ENCODE measurements at places on chromosomes 12 and 14.

GRCh38 chr14:34479694-34480093 lies 17.7 kb upstream of the SPTSSA start:
- H3K27ac ChIP-seq: no peak overlapping the region
- H3K4me3 ChIP-seq: no peak overlapping the region
- no peak for DNase-seq
- no peaks in the 10 kb centered on the region for H3K36me3 ChIP-seq
- no peaks in the 10 kb centered on the region for H3K4me1 ChIP-seq

DNA sequence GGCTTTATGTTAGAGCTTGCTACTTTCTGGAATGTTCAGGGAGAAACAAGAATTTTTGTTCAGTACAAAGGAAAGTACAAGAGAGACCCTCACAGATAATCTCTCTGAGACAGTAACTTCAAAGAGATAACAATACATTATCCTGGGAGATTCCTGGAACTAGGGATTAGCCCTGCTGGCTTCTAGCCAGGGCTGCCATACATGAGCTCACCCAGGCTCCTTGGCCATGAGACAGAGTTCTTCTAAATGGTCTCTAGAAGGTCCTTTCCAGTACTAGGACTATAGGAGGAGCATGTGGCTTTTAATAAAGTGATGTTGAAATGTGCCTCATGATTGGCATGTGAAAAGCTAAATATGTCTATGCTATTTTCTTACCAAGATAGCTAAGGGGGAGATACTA lies 342.5 kb downstream of the EMP1 start:
- no peak overlapping the region for H3K27ac ChIP-seq
- DNase-seq: no peak
- H3K27me3 ChIP-seq: no peaks in the 10 kb centered on the region
- no peaks in the 10 kb centered on the region for H3K36me3 ChIP-seq

DNA sequence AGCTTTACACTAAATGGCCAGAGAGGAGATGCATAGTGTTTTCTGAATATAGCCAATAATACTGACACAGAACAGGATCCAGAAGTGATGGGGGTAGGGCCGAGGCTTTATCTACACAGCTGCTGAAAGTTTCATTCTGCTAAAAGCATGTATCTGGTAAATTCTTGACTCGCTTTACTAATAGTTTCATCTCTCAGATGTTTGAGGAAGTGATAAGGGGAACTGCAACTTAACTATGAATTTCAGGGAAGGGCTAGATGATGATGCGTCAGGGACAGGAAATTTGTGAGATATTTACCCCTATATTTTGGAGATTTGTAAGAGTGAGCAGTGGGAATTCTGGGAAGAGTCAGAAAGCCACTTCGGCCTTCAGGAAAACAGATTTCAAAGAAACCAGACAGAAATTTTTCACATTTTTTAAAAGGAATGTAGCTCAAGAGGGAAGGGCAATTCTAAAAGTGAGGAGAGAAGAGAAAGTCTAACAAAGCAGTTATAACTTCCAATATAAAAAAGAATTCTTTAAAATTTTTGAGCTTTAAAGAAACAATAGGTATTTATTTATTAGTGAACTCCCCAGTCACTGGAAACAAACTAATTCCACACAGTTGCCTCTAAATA lies 243.1 kb downstream of the BCAT1 start:
- no peaks in the 10 kb centered on the region for H3K27me3 ChIP-seq
- no peak overlapping the region for H3K4me3 ChIP-seq
- no peak overlapping the region for H3K27ac ChIP-seq
- no peaks in the 10 kb centered on the region for H3K36me3 ChIP-seq
- no peaks in the 10 kb centered on the region for H3K4me1 ChIP-seq
- DNase-seq: no peak

- H3K4me1 ChIP-seq: no peaks in the 10 kb centered on the region
- no peaks in the 10 kb centered on the region for H3K36me3 ChIP-seq
- no peak overlapping the region for H3K4me3 ChIP-seq
- no peak overlapping the region for H3K27ac ChIP-seq
- no peak for DNase-seq
Observed at GRCh38 chr12:93763746-93764147, 86.6 kb downstream of the CRADD start.

GRCh38 chr12:31499567-31499966 lies 91.4 kb downstream of the DENND5B start:
- no peak for DNase-seq
- H3K4me3 ChIP-seq: no peak overlapping the region
- H3K27ac ChIP-seq: no peak overlapping the region
- H3K36me3 ChIP-seq: no peaks in the 10 kb centered on the region
- H3K4me1 ChIP-seq: no peaks in the 10 kb centered on the region
- H3K27me3 ChIP-seq: no peaks in the 10 kb centered on the region

GRCh38 chr12:262817-263216 lies at the start of gene SLC6A13:
TSS of gene SLC6A13 (minus strand) at chr12:262836. CDS start at chr12:260052, 2,784 bp downstream.
- peaks cover 2% of the 10 kb centered on the region for H3K27me3 ChIP-seq
- H3K4me1 ChIP-seq: peaks cover 9% of the 10 kb centered on the region
- H3K36me3 ChIP-seq: no peaks in the 10 kb centered on the region
- H3K4me3 ChIP-seq: no peak within 1 kb of the TSS
- no peak for DNase-seq

- no peak overlapping the region for H3K27ac ChIP-seq
- H3K36me3 ChIP-seq: no peaks in the 10 kb centered on the region
- DNase-seq: no peak
- no peak overlapping the region for H3K4me3 ChIP-seq
- no peaks in the 10 kb centered on the region for H3K27me3 ChIP-seq
- no peaks in the 10 kb centered on the region for H3K4me1 ChIP-seq
Observed at GRCh38 chr12:106113042-106113441, 25.7 kb downstream of the NUAK1 start.

GRCh38 chr12:50786498-50787231 lies 22.8 kb downstream of the ATF1 start:
- no peaks in the 10 kb centered on the region for H3K27me3 ChIP-seq
- no peak overlapping the region for H3K27ac ChIP-seq
- DNase-seq: no peak

GRCh38 chr12:28527631-28528249 lies 337.5 kb downstream of the CCDC91 start:
- no peak for DNase-seq
- no peak overlapping the region for H3K4me3 ChIP-seq
- H3K27me3 ChIP-seq: no peaks in the 10 kb centered on the region
- no peaks in the 10 kb centered on the region for H3K36me3 ChIP-seq
- no peaks in the 10 kb centered on the region for H3K4me1 ChIP-seq

DNA sequence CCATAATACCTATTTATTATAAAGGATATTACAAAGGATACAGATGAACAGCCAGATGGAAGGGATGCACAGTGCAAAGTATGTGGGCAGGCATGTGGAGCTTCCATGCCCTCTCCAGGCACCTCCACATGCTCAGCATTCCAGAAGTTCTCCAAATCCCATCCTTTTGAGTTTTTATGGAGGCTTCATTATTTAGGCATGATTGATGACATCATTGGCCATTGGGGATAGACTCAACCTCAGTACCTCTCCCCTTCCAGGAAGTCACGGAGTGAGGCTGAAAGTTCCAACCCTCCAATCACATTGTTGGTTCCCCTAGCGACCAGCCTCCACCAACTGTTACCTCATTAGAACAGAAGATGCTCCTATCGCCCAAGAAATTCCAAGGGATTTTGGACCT lies 156.4 kb downstream of the ATP23 start:
- no peak overlapping the region for H3K27ac ChIP-seq
- H3K4me3 ChIP-seq: no peak overlapping the region
- no peaks in the 10 kb centered on the region for H3K27me3 ChIP-seq
- no peak for DNase-seq
- H3K36me3 ChIP-seq: no peaks in the 10 kb centered on the region
- H3K4me1 ChIP-seq: no peaks in the 10 kb centered on the region

DNA sequence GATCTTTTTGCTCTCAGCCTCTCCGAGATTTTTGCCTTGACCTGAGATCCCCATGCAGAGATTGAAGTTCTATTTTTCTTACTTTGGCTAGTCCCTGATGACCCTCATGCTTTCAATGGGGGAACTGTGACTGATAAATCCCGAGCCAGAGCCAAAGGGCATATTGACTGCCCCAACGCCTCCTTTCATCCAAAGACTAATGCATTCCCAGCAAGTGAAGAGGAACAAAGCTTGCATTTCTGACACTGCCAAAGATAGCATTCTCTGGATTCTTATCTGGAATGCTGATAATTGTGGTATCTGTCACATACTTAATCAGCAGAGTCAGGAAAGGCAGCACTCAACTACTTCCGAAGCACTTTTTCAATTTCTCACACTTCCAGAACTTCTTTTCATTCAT lies 152.3 kb upstream of the EGLN3 start:
- H3K4me1 ChIP-seq: no peaks in the 10 kb centered on the region
- no peaks in the 10 kb centered on the region for H3K36me3 ChIP-seq
- no peak overlapping the region for H3K27ac ChIP-seq
- DNase-seq: no peak
- H3K4me3 ChIP-seq: no peak overlapping the region

DNA sequence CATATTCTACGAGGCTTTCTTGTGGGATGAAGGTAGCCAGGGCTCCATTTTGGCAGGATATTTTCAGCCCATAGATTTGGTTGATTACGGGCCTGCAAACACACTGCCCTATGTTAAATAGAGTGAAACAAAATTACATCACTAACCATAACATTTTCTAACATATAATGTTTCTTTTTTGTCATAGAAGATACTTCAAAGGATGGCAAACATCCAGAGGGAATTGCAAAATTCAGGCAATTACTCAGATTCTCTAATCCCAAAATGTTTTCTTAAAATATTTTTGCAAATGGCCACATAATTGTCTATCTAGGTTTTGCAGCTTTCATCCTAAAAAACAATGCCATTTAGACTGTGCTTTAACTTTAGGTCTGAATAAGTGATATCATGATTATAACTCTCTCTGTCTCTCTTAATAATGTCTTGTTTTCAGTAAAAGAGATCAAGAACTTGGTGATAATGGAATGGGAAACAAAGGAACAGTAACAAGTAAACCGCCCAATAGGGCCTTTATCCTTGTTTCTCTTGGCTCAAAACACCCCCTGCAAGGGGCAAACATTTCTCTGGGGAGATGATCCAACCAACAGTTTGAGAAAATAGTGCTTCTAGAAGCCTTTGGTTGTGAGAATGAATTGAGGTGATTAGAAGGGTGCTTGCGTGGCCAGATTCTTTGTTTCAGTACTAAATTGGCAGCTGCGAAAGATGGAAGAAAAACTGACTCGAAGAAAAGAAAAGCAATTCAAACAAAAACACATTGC lies 54.4 kb upstream of the BTG1 start:
- H3K4me3 ChIP-seq: no peak overlapping the region
- no peak overlapping the region for H3K27ac ChIP-seq
- no peak for DNase-seq
- H3K27me3 ChIP-seq: no peaks in the 10 kb centered on the region

DNA sequence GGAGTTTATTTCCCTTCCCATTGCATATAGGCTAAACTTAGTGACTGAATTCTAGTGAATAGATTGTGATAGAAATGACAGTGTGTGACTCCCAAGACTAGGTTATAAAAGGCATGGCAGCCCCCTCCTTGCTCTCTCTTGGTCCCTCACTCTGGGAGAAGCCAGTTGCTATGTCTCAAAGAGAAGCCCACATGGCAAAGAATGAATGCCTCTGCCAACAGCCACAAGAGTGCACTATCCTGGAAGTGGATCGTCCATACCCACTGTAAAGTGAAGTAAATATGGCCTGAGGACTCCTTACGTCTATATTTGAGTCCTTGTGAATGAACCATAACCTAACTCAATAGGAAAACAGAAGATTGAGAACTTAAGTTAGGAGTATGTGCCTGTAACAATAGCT lies 35.4 kb upstream of the HMGA2 start:
- no peak for DNase-seq
- H3K27ac ChIP-seq: no peak overlapping the region
- no peaks in the 10 kb centered on the region for H3K4me1 ChIP-seq
- no peaks in the 10 kb centered on the region for H3K27me3 ChIP-seq
- no peaks in the 10 kb centered on the region for H3K36me3 ChIP-seq

GRCh38 chr12:75602106-75602505 lies 90.7 kb upstream of the KRR1 start:
- peaks cover 4% of the 10 kb centered on the region for H3K27me3 ChIP-seq
- DNase-seq: no peak
- no peak overlapping the region for H3K27ac ChIP-seq
- H3K4me1 ChIP-seq: no peaks in the 10 kb centered on the region

GRCh38 chr12:109807954-109808643 lies 25.1 kb downstream of the TRPV4 start:
- H3K36me3 ChIP-seq: no peaks in the 10 kb centered on the region
- no peak overlapping the region for H3K4me3 ChIP-seq
- no peak overlapping the region for H3K27ac ChIP-seq
- no peak for DNase-seq
- H3K4me1 ChIP-seq: no peaks in the 10 kb centered on the region
